ENCODE measurements at places on chromosomes 3 and 15.

GRCh38 chr15:71784719-71785118, 25.6 kb upstream of the NR2E3 start:
- DNase-seq: no peak

GRCh38 chr3:87780811-87781210, 278.0 kb downstream of the CGGBP1 start:
- DNase-seq: no peak

DNA sequence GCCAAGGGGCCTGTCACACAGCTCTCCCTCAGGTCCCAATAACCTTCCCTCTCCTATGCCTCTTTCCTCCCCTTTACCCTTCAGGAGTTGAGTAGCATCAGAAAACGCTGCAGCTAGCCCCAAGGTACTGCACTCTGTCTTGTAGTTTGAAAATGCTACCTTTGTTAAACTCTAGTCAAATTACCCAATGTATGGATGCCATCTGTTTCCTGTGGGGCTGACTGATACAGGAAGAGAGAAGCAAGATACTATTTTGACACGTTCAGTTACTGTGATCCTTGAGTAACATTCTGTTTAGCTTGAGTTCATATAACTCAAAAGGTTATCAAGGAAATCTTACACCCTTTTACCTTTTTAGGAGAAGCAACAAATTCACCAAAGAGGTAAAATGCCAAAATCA, 493.1 kb downstream of the FHIT start:
- DNase-seq: no peak

DNA sequence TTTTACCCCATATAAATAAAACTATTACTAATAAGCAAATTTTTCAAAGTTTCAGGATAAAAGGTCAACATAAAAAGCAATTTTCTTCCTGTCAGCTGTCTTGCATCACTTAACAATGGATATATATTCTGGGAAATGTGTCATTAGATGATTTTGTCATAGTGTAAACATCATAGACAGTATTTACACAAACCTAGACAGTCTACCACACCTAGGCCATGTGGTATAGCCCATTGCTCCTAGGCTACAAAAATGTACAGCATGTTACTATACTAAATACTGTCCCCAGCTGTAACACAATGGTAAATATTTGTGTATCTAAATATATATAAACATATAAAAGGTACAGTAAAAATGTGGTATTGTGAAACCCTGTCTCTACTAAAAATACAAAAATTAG, 156.7 kb downstream of the ANO10 start:
- DNase-seq: no peak

DNA sequence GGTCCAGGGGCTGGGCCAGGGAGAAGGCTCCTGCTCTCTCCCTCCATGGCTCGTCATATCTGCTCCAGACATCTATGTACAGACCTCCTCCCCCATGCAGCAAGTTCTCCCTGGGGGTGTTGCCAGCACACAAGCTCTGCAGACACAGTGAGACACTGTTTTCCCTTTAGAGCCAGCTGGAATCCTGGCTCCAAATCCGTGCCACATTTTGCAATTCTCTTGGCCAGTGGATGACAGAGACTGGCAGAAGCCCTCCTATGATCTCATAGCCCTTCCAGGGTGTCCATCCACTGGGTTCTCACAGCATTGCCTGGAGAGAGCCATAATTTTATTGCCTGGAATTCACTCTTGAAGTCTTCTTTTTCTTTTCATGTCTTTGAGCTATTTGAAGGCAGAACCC, 203.9 kb downstream of the TLE3 start:
- DNase-seq: no peak

- no peak for DNase-seq
Measured at GRCh38 chr3:189698811-189699210, 67.6 kb downstream of the TP63 start.

- no peak for DNase-seq
Measured at GRCh38 chr15:66875588-66876420, 173.8 kb downstream of the SMAD6 start.

GRCh38 chr3:55042591-55042990, 114.7 kb upstream of the LRTM1 start:
- DNase-seq: no peak

- DNase-seq: no peak
Measured at GRCh38 chr15:84629033-84629432, 25.1 kb downstream of the WDR73 start.

DNA sequence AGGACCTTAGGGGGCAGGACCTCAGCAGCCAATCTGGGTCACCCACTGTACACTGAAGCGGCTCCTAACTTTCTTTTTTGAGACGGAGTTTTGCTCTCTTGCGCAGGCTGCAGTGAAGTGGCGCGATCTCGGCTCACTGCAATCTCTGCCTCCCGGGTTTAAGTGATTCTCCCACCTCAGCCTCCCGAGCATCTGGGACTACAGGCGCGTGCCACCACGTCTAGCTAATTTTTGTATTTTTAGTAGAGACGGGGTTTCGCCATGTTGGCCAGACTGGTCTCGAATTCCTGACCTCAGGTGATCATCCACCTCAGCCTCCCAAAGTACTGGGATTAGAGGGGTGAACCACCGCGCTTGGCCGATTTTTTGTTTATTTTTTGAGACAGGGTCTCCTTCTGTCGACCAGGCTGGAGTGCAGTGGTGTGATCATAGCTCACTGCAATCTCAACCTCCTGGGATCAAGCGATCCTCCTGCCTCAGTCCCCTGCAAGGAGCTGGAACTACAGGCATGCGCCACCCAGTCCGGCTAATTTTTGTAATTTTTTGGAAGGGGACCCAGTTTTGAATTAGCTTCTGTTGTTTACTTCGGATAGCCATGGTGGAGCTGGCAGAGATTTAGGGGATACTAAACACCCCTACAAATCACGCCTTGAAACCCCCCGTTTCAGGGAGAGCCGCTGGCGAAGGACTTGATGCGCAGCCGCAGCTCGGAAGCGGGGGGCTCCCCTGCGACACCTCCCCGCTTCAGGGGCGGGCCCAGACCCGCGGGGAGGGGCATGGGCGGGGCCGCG, 1.5 kb upstream of the CLK3 start:
- DNase-seq: no peak

GRCh38 chr3:106570426-106570825, 701.6 kb upstream of the CBLB start:
- DNase-seq: no peak

DNA sequence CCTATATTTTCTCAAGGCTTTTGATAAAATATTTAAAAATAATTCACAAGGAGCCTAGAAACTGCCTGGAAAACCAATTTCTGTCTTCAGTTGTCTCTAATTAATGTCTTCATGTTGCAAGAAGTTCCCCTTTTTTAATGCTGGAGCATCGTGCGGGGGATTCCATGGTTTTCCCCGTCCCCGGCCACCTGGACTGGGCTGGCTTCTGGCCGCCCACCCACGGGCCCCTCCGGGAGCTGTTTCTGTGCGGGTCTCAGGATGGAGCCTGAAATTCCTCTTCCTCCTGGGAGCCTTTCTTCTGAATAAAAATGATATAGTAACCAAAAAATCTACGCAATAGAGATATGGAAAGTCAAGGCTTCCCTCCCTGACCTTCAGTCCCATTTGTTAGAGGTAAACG, 8.1 kb upstream of the LRRK1 start:
- no peak for DNase-seq

- DNase-seq: no peak
Measured at GRCh38 chr3:33521736-33522135, 81.5 kb upstream of the UBP1 start.

DNA sequence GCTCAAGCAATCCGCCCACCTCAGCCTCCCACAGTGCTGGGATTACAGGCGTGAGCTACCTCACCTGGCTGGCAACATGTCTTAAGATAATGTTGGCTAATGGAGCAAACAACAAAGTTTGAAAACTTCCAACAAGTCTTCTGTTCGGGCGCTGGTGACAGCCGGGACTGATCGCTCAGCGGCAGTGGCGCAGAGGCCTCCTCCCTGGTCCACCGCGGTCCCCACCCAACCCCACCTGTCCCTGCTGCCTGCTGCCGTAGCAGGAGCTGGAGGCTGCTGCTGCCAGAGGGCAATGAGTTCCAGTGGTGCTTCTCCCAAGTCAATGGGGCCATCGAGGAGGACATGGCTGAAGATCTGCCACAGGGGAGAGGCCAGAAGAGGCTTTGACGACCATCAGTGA, 12.1 kb downstream of the DLEC1 start:
- DNase-seq: no peak

DNA sequence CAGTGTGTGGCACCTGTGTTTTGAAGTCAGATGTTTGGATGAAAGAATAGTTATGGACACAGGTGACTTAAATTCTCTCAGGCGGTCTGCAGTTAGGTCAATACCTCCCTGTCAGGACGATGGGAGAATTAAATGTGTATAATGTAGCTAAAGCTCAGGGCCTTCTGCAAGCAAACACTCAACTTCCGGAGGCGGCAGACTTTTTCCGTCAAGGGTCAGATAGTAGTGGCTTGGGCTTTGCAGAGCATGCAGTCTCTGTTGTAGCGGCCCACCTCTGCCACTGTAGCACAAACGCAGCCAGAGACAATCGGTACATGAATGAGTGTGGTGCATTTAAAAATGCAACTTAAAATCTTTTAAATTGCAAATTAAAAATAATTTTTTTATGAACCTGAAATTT, 47.4 kb downstream of the CMTM8 start:
- DNase-seq: no peak

DNA sequence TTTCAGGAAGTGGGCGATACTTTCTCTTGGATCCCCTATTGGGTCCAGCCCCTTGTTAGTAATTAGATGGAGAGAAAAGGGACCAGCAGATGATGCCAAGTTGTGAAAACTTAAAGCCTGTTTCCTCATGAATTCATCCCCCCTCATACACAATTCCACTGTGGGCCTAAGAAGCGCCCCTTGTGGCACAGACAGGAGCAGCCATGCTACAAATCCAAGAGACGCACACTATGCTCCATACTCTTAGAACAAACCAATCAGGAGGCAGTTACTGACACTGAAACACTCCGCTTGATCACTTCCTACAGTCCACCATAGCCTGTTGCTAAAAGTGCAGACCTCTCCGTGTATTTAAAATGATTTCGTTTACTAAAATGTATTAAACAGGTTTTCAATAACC, 111.3 kb upstream of the ARRDC4 start:
- DNase-seq: no peak

DNA sequence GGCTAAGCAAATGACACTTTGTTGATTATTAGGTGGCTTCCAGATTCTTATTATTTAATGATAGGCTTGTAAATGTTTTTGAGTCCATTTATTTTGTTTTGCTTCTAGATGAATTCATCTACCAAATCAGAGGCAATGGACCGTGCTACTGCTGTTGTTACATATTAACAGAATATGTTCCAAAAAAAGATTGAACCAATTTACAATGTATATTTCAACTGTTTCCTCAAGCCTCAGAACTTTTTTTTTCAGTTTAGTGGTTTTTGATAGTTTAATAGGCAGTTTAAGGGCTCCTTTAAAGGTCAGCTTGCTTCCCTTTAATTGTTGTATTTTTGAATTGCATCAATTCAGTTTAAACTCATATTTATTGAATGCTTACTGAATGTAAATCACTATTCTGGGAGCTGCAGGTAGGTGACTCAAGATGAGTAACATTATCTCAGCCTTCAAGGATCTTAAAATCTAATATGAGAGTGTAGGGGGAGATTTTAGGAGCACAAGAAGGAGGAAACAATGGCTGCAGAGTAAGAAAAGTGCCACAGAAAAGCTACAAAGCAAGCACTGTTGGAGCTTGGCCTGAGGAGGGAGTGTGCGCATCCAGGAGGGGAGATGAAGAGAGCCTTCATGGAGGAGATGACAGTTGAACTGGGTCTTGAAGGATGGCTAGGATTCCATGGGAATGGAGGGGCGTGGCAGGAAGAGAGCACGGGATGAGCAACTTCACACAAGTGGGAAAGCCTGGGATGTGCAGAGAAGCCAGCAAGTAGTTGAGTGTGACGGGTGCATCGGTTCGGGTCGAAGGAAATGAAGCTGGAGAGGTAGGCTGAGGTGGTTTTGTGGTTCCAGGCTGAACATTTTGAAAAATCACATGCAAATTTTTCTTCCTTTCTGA, 14.7 kb downstream of the MAP2K1 start:
- DNase-seq: no peak

- no peak for DNase-seq
Measured at GRCh38 chr3:106829206-106829605, 548.0 kb upstream of the CCDC54 start.

Measured in KG1 (cell line).